H4 (cell line): ENCODE measurements at places on chromosomes 5 and 9. TPM values are rescaled to one million over a fixed set of nuclear protein-coding genes. Genes with fewer than 3 reads are reported as not detected.

The HCN1 gene
- total RNA-seq, result not detected in 2 replicates

DNA sequence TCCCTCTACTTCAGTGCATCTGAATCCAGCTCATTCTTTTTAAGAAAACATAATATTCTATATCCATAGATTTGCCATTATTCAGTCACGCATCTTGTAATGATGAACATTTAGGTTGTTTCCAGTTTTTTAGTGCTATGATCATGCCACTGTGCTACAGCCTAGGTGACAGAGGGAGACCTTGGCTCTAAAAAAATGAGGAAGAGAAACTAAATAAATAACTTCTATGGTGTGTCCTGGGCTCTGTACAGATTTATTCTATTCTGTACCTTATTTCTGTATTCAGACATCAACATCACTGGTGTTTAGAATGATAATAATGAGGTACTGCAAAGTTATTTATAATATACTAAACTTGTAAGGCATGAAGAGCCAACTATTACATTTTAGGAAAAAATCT is 45.9 kb downstream of the PDE8B start:
- DNase-seq, result no peak

DNA sequence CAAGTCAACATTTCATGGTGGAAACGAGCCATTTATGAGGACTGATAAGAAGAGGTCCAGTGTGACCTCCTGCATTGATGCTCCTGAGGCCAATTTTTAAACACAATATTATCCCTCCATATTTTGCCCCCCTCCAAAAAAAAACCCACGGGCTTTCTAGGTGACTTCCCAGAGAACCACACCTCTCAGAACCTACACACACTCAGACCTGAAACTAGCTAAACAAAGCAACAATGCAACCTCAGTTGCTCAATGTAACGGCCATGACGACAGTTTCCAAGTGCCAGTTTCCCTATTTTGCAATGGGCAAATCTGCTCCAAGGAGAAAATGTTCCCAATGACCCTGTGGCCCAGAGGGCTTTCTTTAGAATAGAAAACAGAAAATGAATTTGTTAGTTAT is 3.5 kb downstream of the NRG2 start:
- no peak for DNase-seq

The CENPP gene
- 2.3 and 9.6 TPM in 2 replicates for total RNA-seq

The ADCY2 gene
- 0.04 TPM in 1 of 2 replicates, not detected in the other for total RNA-seq
